ENCODE measurements at places on chromosomes 5 and 9.

DNA sequence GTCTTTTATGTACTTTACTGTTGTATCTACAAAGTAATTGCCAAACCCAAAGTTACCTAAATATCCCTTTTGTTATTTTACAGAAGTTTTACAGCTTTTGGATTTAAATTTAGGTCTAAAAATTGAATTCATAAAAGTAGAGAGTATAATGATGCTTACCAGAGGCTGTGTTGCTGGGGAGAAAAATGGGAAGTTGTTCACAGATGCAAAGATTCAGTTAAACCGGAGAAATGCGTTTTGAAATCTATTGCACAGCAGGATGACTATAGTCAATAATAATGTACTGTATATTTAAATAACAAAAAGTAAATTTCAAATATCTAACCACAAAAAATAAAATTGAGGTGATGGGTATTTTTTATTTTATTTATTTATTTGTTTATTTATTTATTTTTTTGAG is 2.6 kb upstream of the ANKRD18A start:
- no peak for DNase-seq

DNA sequence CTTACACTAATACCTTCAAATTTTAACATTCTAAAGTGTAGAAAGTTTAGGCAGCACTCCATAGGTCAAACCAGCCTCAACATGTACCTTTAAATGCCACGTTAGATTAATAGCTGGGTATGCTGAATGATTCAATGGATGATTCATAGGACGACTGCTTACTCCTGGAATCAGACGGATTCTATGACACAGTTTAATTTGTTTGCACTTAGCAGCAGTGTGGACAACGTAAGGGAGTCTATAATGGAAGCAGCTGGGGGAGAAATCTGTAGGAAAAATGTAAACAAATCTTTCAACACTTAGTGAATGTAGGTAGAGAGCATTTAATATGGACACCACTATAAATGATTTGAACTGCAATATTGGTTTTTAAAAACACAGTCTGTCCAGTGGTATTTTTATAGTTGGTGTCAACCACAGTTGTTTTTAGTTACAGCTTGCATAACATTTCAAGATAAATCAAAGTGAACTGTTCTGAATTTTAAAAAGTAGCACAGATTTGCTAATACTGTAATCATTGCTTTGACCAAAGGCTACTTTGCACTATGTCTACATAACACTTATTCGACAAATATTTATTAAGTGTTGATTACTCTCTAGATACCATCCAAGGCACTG is 701.5 kb upstream of the MEF2C start:
- no peak for DNase-seq

- no peak for DNase-seq
Observed at GRCh38 chr5:137564398-137564961, 65.4 kb upstream of the SPOCK1 start.

DNA sequence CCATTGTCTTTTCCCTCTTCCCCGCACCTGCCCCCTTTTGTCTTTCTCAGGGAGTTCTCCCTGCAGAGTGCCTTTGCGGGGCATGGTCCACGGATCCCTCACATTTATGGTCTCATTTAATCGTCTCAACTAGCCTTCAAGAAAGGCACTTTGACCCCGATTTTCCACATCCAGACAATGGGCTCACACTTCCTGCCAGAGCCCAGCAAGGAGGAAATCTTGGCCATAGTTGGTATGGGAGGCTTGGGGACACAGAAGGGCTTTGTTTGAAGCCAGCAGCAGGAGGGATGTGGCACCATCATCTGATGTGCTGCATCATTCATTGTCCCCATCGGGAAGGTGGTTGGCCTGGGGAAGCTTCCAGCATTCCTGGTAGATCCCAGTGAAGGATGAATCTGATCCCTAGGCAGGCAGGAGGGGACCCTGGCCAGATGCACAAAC is 24.9 kb downstream of the GSN start:
- no peak for DNase-seq

- no peak for DNase-seq
Observed at GRCh38 chr9:107213561-107214028, 69.5 kb upstream of the RAD23B start.

GRCh38 chr9:130713286-130713960 is 19.8 kb downstream of the EXOSC2 start:
- no peak for DNase-seq

DNA sequence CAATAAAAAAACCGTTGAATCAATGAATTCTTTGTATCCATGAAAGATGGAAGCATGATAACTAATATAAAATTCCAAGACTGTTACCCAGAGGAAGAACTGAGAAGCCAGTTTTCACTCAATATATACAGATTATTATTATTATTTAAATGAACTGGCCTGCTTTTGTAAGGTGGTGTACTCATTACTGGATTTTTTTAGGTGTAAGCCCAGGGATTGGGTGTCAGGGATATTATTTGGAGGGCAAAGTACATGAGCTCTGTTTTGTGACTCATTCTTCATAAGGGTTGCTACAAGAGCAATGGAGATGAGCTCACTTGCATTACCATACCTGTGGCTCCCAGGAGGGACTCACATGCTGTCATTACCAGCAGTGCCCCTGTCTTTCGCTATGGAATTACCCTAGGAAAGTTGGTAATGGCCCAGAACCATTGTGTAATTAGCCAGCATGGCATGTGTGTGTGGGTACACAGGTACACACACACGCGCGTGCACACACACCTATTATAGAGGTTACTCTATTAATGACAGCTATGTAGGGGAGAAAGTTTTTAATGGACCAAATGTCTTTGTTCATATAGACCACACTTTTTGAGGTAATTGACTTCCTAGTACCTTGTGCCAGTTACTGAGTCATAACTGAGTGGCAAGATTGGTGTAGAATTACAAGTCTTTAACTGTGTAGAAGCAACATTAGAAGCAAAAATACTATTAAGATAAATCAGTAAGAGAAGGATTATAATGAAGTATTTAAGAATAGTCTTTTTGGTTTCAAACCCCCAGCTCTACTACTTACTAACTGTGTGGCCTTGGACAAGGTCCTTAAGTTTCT is 143.4 kb downstream of the GDNF start:
- no peak for DNase-seq

DNA sequence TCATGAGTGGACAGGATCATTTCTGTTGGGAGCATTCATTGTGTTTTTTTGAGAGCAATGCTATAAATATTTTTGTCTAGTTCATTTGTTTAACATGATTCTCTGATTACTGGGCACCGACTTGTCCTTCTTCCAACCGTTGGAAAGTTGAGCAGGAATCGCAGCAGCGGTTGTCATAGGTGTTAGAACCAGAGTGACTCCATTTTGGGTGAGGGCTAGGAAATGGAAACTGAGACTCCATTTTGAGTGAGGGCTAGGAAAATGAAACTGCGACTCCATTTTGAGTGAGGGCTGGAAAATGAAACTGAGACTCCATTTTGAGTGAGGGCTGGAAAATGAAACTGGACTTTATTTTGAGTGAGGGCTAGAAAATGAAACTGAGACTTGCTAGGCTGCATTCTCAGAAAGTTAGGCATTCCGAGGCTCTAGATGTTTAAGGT is 100.6 kb downstream of the ICE1 start:
- DNase-seq = no peak

GRCh38 chr9:27491154-27491553 is 32.9 kb upstream of the IFNK start:
- DNase-seq = no peak
